ENCODE measurements at places on chromosomes 1 and 21.

DNA sequence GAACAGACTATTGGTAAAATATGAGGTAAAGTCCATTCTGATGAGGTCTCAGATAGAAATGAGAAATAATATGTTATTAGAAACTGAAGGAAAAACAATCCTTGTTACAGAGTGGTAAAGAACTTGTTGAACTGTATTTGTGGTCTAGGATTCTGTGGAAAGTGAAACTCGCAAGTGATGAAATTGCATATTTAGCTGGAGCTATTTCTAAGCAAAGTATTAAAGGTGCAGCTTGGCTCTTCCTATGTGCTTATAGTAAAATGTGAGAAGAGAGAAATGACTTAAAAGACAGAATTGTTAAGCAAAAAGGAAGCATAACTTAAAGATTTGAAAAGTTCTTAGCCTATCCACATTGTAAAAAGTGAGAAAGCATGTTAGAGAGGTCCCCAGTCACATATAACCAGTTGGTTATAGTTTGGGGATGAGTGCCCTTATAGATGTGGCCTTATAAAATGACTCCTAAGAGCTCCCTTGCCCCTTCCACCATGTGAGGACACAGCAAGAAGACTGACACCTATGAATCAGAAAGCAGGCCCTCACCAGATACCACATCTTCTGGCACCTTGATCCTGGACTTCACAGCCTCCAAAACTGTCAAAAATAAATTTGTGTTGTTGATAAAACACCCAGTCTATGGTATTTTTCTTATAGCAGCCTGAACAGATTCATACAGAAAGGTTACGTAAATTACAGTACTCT is 24.8 kb downstream of the PHTF1 start:
- no peak for DNase-seq

- no peak for DNase-seq
Measured at GRCh38 chr21:45487891-45488600, 54.2 kb downstream of the SLC19A1 start.

DNA sequence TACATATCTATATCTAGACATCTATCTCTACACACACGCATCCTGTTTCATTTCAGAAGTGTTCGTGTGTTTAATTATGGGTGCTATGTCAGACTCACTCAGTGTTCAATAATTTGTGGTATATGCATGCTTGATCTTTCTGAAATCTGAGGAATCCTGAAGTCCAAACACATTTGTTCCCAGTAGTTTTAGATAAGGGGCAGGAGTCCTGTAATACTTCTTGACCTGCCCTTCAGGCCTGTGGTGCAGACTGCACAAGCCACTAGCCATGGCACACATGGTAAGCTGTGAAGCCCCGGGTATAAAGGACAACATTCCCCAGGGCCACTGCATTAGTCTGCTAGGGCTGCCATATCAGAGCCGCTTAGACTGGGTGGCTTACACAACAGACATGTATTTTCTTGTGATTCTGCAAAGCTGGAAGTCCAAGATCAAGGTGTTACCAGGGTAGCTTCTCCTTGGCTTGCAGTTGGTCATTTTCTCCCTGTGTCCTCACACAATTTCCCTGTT is 267.2 kb downstream of the RHOU start:
- DNase-seq, result no peak

- peak; percentile 8 for DNase-seq
Measured at GRCh38 chr1:84573481-84573966, 716 bp downstream of the CTBS start.

- no peak for DNase-seq
Measured at GRCh38 chr1:211261229-211261628, 2.1 kb downstream of the RCOR3 start.

DNA sequence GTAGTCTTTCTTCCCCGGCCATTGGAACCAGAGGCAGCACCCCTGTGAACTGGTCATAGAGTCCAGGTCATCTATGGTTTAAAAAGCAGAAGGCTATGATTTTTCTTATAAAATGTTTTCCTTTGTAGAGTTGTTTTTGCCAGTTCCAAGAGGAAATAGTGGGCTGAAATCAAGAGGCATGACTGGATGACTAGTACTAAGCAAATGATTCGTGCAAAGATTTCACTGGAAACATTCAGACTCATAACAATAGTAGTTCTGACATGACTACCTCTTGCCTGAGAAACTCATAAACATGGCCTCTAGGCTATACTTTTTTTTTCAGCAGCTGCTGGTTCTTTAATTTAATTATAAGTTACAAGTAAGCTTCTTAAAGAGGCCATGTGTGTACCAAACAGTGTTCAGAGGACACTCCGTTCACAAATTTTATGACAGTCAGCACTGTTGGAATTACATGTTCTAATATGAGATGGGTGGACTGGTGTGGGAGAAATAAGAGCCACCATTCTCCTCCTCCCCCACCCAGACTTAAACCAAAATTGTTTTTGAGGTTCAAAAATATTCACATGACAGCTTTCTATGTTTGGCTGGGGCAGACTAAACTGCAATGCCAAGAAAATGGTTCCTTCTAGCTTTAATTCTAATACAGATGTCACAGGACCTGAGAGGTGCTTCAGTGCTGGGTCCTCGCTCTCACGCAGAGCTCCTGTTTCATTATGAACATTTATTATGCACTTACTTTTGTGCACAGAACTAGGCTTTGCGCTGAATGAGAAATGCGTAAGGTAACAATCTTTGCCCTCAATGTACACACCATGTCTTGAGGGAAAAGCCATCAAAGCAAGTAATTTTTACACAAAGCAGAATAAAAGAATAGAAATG is 147.5 kb downstream of the ZC3H11B start:
- DNase-seq, result no peak

- DNase-seq, result no peak
Measured at GRCh38 chr1:167105271-167106118, 11.6 kb downstream of the STYXL2 start.

DNA sequence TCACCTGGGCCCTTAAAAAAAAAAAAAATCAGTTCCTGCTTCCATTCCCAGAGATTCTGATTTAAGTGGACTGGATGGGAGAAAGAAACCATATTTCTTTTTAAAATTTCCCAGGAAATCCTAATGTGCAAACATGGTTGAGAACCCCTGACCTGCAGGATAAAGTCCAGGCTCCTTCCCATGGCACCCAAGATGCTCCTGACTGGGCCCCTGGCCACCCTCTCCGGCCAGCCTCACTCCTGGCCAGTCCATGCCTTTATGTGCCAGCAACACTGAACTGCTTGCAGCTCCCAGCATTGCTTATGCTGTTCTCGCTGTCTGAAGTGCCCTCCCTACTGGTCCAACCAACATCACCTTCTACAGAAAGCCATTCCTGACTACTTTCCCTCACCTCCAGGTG is 93.9 kb downstream of the TEX35 start:
- DNase-seq, result no peak

DNA sequence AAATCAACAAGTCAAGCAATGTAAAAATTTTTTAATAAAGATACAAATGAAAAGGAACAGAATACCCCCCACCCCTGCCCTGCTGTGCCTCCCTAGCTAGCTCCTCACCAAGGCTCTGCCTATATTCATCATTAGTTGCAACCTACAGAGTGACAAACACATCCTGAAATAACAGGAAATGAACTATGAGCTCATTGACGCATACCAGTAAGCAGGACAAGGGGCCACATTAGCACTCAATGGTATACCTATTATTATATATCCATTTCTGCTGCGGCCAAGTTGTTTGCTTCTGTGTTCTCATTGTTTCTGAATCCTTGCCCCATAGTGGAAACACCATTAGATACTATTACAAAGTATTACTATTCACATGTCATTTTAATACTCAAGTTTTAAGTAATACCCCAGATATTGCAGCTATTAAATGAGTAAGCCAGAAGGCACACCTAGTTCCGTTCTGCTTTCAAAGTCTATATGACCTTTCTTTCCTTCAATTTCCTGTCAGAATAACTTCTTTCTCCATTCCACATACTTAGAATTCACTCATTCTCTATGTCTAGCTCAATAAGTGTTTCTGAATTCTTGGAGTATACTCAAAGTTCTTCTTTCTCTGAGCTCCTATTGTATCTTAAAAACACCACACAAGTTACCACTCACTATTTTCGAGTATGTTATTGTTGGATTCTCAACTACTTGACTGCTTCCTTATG is 1214.9 kb downstream of the PLA2G4A start:
- no peak for DNase-seq

DNA sequence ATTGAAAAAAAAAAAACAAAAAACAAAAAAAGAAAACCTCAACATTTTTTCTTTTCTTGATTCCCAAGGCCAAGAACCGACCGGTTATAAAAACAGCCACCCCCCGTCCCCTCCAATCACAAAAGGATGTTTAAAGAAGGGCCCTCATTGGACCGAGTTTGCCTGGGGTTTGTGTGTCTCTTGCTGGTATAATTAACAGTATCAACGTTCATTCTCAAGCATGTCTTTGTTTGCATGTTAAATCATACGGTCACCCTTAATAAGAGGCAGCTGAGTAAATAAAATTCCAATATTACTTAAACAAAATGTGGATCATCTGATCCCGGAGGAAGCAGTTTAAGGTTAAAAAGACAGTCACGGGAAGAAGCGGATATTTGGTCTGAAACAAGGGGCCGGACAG is 201.1 kb downstream of the PRDM2 start:
- no peak for DNase-seq

DNA sequence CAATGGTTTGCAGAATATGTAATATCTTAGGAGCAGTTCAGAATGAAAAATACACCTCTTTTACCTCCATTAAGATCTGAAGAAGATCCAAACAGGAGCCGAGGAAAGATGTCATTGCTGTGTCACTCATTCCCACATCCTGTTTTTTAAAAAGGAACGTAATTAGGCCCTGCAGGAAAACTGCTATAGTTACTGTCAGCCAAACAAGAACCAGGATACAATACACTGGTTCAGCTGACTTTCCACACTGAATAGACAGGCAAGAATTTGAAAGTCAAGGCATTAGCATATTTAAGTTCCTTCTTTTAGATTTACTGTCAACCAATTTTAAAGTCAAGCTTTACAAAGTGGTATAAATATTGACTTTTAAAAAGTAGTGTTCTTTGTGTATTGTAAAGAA is 63.8 kb downstream of the IARS2 start:
- DNase-seq, result no peak

GRCh38 chr1:177287994-177288393 is 117.2 kb downstream of the BRINP2 start:
- no peak for DNase-seq

- DNase-seq, result no peak
Measured at GRCh38 chr1:73511038-73511437, 686.9 kb downstream of the LRRIQ3 start.

DNA sequence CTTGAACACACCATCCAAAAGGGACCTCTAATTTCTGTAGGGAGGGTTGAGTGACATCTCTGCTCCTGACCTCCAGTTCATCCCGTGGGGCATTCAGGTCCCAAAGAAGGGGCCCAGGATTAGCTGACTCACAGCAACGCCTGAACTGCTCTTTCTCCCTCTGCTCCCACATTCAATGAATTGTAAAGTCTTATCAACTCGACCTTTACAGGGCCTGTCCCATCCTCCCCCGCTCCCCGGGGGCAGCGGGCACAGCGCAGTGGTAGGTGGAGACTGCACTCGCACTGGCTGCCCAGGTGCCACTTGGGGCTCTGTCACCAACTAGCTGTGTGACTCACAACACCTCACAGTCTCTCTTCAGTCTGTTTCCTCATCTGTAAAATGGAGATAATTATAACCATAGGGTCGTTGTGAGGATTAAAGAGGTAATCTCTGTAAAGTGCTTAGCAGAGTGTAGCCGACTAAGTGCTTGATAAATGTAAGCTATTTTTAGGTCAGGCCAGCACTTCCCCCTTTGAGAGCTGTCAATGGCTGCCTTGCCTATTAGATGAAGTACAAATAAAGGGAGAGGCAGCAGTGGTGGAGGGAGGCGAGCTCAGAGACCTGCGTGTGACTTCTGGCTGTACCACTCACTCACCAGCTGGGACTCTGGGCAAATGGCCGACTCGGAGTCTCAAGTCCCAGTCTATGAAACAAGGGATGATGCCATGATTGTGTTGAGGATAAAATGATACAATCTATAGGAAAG is 637 bp upstream of the MYBPHL start:
- DNase-seq, result no peak

DNA sequence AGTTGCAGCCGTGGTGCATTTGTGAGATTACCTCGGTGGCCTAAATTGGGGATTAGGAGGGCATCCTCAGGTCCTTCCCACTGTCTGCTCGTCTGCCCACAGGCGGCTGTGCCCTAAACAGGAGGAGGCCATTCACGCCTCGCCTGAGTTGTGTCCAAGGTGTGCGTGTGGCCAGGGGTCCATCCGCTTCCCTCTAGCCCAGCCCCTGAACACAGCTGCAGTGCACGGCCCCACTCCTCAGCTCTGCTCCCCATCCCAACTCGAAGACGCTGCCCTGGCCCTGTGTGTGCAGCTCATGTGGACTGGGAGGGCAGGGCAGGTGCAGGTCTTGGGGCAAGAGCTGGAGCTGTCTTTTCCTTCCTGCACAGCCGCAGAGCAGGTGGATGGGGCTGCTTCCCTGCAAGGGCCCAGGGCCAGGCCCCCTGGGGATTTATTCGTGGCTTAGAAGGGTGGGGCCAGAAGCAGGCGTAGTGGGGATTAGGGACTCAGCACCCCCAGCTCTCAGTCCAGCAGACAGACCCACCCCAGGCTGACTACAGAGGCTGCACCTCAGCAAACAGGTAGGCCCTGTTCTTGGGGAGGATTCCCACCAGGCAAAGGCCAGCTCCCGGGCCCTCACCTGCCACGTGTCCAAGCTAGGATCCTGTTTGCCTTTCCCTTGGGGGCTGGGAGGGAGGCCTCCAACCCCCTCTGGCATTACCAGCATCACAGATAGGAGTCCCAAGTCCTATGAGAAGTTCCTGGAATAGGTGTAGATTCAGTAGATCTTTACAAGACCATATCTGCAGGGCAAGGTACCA is 4.3 kb downstream of the GUK1 start:
- DNase-seq, result no peak

DNA sequence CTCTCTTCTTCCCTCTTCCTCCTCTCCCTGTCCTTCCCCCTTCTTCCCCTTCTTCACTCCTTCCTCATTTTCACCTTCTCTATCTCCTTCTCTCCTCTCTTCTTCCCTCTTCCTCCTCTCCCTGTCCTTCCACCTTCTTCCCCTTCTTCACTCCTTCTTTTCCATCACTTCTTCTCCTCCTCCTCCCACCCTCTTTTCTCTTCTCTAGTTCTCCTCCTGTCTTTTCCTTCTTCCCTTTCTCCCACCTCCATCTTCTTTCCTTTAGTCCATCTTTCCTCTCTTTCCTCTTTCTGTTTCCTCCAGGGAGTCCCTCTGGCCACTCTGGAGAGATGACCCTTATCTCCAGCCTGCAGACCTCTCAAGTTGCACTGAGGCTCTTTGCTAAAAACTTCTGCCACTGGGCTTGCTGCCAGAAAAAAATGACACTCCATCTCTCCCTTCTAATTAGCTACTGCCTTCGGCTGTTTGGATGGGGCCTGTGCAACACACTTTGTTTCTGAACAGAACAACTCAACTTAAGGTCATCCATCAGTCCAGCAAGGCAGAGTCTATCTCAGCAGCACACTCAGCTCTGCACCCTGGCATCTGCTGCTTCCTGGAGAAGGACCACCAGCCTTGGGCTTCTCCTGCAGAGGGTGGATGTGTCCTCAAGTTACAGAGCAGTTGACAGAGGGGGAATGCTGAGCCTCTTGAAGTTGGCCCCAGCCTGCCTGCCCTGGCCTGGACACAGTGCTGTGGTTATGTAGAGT is 538.8 kb downstream of the MATN1 start:
- DNase-seq, result no peak

Measured in left renal cortex interstitium (tissue), 4 donors.